ENCODE measurements at places on chromosomes 2 and 18. TPM values are rescaled to one million over a fixed set of nuclear protein-coding genes. Genes with fewer than 3 reads are reported as not detected.

The ALPP gene
- 19.2 TPM for total RNA-seq

The BUB1 gene
- 11.5 TPM for total RNA-seq

The LIMS4 gene
- total RNA-seq, result 4.0 TPM

The TFCP2L1 gene
- under 0.01 TPM for total RNA-seq

The DSEL gene
- 28.7 TPM for total RNA-seq

The CYBRD1 gene
- total RNA-seq, result 44.4 TPM

The ZBTB7C gene
- not detected for total RNA-seq

The MPP4 gene
- not detected for total RNA-seq

The MEP1B gene
- 0.11 TPM for total RNA-seq

The PLCD4 gene
- total RNA-seq, result not detected

The FBXO41 gene
- 7.5 TPM for total RNA-seq

The MEX3C gene
- 84.9 TPM for total RNA-seq

The SLC4A5 gene
- 1.2 TPM for total RNA-seq

The PARD6G gene
- 1.3 TPM for total RNA-seq

The OTX1 gene
- not detected for total RNA-seq

The STEAP3 gene
- 5.2 TPM for total RNA-seq

The NEU2 gene
- not detected for total RNA-seq

The GALNT13 gene
- 48.7 TPM for total RNA-seq

The MFSD2B gene
- total RNA-seq, result not detected

The TUBA4A gene
- total RNA-seq, result 69.6 TPM

The DTNA gene
- 0.39 TPM for total RNA-seq

The REG3A gene
- total RNA-seq, result not detected

The TNFAIP6 gene
- not detected for total RNA-seq

The KANSL1L gene
- total RNA-seq, result 28.3 TPM

The B3GNT7 gene
- 0.65 TPM for total RNA-seq

The CROCC2 gene
- total RNA-seq, result not detected

The KCNG2 gene
- not detected for total RNA-seq
